ENCODE measurements at places on chromosomes 6 and 20. TPM values are rescaled to one million over a fixed set of nuclear protein-coding genes. Genes with fewer than 3 reads are reported as not detected.

DNA sequence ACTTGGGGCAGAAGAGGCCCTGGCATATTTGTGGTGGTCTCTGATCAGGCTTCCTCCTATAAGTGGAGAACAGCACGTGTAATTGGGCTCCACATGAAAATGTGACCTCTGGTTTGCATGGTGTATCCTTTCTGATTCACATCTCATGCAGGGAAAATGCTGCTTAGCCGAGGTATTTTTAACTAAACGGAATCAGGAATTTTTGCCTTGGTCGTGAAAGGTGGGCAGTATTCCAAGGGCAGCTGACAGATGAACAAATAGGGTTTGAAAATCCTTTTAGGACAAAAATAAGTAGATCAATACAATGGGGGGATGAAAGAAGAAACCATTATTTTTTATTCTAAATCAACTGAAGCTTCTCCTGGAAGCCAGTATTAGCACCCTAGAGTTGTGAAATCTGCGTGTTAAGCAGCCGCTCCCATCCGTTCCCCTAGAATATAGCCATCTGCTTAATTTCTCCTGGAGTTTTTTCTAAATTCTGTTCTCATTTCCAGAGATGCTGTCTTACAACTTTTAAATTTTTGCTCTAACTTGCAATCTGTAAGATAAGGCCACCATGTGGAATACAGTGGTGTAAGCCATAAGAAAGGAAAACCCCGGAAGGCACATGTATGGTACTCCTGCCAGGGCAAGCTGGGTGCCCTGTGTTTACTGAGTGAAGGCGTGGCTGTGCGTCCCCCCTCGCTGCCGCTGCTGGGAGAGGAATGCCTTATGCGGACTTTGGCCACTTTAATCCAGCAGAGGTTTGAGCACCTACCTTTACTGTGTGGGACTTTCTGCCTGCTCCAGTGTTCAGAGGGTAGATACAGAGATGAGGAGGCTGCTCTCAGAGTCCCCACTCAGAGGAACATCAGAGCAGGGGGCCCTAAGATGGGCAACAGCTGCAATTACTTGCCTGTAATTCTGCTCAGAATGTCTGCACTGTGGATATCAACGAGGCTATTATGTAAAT, 52.4 kb downstream of the SYNJ2 start:
- peaks cover 11% of the 10 kb centered on the region for H3K4me1 ChIP-seq
- H3K36me3 ChIP-seq, result peaks cover 5% of the 10 kb centered on the region
- H3K27ac ChIP-seq, result no peak overlapping the region
- no peak overlapping the region for H3K4me3 ChIP-seq

- H3K27me3 ChIP-seq, result no peaks in the 10 kb centered on the region
- no peaks in the 10 kb centered on the region for H3K36me3 ChIP-seq
- no peak overlapping the region for H3K27ac ChIP-seq
- H3K4me1 ChIP-seq, result peaks cover 22% of the 10 kb centered on the region
Measured at GRCh38 chr20:51529081-51529681, 13.3 kb downstream of the NFATC2 start.

GRCh38 chr6:88975369-88975768, 12.0 kb upstream of the RNGTT start:
- no peaks in the 10 kb centered on the region for H3K27me3 ChIP-seq
- no peak for DNase-seq
- H3K4me1 ChIP-seq, result no peaks in the 10 kb centered on the region
- H3K4me3 ChIP-seq, result no peak overlapping the region
- no peak overlapping the region for H3K27ac ChIP-seq
- no peaks in the 10 kb centered on the region for H3K36me3 ChIP-seq

- H3K36me3 ChIP-seq, result no peaks in the 10 kb centered on the region
- peaks cover 31% of the 10 kb centered on the region for H3K4me1 ChIP-seq
- peaks cover 4% of the 10 kb centered on the region for H3K27me3 ChIP-seq
- no peak overlapping the region for H3K27ac ChIP-seq
Measured at GRCh38 chr6:125102411-125102810, 51.2 kb upstream of the TPD52L1 start.

ELOVL2 gene
- 13.8 TPM for total RNA-seq

TMEM170B gene
- total RNA-seq, result 19.3 TPM

MRAP2 gene
- total RNA-seq, result 1.4 TPM

SNAI1 gene
- total RNA-seq, result 12.9 TPM

Measured in neural crest cell (in vitro differentiated cells).